ENCODE measurements at places on chromosomes 13 and 19.

DNA sequence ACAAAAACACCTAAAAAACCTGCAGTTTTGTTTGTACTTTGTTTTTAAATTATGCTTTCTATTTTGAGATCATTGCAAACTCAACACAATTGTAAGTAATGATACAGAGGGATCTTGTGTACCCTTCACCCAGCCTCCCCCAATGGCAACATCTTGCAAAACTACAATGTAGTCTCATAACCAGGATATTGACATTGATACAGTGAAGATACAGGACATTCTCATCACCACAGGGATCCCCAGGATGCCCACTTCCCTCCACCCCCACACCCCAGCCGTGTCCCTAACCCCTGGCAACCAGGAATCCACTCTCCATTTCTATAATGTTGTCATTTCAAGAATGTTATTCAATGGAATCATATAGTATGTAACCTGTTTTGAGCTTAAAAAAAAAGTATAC lies 10.3 kb upstream of the C5AR2 start:
- DNase-seq, result no peak

DNA sequence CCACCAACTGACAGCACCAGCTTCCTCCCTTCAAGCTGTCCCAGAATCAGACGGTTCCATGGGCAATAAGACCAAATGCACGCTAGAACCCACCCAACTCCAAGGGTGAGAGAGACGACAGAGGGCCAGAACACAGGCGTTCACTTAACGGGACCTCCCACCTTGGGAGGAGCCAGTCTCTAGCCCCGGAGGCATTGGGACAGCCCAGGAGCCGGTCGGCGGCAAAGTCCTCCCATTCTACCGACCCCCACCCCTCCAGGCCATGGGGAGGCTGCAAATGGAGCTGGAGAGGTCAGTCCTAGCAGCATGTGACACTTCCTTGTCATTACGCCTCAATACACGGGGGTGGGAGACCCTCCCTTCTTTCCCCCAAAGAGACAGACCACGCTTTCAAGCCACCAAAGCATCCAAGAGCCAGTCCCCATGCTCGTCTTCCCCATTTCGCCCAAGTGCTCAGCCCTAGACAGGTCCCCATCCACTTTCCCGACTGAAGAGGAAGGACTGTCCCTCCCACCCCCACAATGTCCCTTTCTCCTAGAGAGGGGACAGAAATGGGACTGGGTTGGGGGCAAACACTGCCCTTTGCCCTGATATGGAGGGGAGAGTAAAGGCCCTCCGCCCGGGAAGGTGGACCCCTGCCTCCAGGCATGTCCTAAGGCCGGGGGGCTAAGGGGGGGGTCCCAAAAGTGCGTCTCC lies 964 bp downstream of the KHSRP start:
- no peak for DNase-seq

- no peak for DNase-seq
Measured at GRCh38 chr19:10143681-10144080, 24.0 kb upstream of the EIF3G start.

GRCh38 chr19:3178377-3178972 lies at the start of gene S1PR4:
S1PR4 (plus strand) TSS chr19:3178769; CDS start chr19:3178793, 24 bp downstream.
- no peak for DNase-seq

- DNase-seq, result no peak
Measured at GRCh38 chr19:41548954-41549688, 26.8 kb upstream of the CEACAM21 start.

GRCh38 chr13:77358001-77358400 lies 31.1 kb upstream of the MYCBP2 start:
- no peak for DNase-seq

- no peak for DNase-seq
Measured at GRCh38 chr19:27672309-27673047, 1540.5 kb downstream of the UQCRFS1 start.

DNA sequence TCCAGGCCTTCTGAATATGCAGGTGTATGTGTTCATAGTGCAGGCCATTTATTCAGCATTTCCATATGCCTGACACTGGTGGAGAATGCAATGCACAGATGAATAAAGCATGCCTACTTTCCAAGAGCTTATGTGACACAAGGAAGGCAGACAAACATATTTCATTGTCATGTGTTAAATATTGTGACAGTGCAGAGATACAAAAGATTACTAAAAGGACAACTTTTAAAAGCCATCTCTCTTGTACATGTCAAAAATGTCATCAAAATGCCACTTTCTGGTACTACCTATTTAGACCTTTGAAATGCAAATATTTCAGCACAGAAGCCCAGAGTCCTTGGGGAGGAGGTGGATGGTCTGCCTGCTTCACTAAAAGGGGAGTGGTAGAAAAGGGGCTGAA lies 254.5 kb downstream of the FGF14 start:
- DNase-seq, result no peak

GRCh38 chr13:91185294-91185863 lies 162.1 kb upstream of the MIR17HG start:
- peak; percentile 31 for DNase-seq

DNA sequence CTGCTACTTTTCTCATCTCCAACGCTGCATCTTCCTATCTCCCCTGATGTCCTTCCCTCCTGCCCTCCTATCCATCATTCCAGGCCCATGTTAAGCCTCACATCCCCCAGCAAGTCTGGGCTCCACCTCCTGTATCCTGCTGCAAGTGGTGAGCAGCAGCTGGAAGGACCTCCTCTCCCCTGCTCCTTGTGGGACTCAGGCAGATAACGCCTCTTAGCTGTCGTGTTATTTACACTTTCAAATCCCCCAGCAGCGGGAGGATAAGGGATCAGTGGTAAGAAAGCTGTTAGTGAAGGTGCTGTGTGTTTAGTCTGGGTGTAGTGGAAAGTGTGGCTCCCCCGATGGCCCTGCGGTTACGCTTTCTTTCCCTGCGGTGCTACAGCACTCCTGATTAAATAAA lies 211.9 kb downstream of the ZNF536 start:
- no peak for DNase-seq

- no peak for DNase-seq
Measured at GRCh38 chr13:20401931-20402856, 123.5 kb downstream of the CRYL1 start.

DNA sequence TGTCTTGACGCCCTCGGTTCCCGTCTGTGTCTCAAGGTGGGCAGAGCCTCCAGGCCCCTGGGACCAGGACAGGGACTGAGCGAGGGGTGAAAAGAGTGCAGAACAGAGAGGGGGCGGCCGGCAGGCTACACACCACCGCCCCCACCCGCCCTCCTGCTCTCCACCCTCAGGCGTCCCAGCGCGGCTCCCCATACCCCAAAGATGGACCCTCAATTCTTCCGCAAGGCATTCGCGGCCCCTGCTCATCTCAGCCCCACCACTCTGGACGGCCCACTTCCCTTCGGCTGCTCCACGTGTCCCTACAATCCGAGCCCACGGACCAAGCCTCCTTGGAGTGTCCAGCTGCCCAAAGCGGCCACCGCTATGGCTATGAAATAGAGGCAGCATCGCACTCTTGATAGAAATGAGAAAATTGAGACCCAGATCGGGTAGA lies 1.8 kb downstream of the KLF16 start:
- no peak for DNase-seq

DNA sequence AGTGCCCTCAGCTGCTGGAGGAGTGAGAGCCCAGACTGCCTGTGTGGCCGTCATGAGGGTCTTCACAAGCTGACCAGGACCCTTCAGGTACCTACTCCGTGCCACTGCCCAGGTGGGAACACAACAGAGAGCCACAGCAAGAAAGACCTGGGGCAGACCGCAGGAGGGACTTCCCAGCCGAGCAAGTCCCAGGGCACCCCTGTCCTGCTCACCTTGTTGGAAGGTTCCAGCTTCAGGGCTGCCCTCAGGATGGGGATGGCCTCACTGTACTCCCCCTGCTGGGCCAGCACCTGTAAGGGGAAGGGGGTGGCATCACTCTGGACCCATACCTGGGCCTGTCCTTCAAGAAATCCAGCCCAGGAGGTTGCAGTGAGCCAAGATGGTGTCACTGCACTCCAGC lies 10.3 kb downstream of the FKBP8 start:
- DNase-seq, result no peak

DNA sequence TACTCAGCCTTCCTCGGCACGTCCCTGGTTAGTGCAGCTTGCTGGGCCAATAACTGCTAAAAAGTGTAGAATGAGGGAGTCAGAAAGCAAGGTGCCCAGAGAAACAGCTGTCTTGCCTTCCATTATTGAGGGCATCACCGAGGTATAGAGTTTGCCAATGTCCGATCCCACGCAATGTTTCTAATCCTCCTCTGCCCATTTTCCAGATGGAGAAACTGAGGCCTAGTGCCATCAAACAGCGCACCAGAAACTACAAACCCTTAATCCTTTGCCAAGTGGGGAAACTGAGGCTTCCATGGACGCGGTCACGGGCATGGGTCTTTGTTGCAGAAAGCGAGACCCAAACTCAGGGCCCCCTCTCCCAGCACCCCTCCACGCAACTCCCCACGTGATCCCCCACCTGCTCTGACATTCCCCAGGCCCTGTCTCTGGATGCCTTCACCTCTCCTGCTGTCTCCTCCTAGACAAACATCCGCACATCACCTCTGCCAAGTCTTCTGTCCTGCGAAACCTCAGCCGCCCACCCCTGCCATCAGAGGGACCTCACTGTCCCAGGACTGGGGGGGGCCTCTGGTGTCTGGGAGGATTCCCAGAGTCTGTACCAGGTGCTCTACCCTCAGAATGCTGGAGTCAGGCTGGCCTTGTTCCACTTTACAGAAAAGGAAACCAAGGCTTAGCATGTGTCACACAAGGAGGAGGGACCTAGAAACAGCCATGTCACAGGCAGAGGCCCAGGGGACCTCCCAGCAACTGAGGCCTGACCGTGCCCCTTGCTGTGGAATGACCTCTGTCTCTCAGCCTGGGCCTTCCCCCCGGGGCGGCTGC lies 930 bp upstream of the PDE4C start:
- DNase-seq, result no peak

- DNase-seq, result no peak
Measured at GRCh38 chr19:2641332-2641698, 61.2 kb downstream of the GNG7 start.

- DNase-seq, result no peak
Measured at GRCh38 chr19:2512523-2513431, 36.9 kb downstream of the GADD45B start.

DNA sequence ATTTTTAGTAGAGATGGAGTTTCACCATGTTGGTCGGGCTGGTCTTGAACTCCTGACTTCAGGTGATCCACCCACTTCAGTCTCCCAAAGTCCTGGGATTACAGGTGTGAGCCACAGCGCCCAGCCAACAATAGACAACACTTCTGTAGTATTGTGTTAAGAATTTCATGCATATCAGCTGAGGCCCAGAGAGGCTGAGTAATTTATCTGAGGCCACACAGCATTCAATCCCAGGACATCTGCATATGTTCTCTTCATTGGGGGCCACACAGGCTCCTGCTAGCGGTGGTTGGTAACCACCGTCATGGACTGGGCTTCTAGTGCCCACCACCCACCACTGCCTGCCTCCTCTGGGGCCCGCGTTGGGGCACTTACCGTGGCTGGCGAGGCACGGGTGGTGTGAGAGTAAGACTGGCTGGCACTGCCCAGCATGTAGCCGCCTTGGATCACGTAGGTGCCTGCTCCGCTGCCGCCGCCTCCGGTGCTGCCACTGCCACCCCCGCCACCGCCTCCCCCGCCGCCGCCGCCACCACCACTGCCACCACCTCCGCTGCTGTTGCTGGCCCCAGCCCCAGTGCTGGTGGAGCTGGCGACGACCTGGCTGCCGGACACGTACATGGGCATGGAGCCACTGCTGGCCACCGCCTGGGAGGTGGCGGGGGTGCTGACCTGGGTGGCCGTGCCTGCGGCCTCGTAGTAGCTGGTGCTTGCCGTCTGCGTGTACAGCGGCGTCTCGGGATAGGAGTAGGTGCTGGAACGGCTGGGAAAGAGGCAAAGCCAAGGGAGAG lies 20.3 kb downstream of the DCAF15 start:
- DNase-seq, result no peak

- DNase-seq, result no peak
Measured at GRCh38 chr13:102003848-102004570, 397.8 kb downstream of the FGF14 start.

- DNase-seq, result no peak
Measured at GRCh38 chr13:35675651-35676050, 199.2 kb upstream of the MAB21L1 start.

GRCh38 chr13:81498969-81499368 lies 1158.0 kb upstream of the SPRY2 start:
- DNase-seq, result no peak

DNA sequence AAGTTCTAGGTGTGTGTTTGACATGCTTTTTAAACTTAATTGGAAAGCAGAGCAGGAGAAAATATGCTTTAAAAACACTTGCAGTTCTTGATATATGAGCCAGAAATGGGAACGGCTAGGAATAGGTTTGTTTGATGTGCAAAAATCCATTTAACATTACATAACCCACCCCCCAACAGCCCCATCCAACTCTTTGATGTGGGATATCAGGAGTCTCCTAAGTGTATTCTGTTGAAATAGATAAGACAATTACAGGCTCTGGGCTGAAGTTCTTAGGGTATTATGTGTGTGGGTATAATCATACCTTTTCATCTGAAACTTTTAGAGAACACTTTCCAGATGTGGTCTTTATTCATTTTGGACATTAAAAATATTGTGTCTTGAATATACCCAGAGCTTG lies 240.4 kb upstream of the CSNK1A1L start:
- DNase-seq, result no peak

DNA sequence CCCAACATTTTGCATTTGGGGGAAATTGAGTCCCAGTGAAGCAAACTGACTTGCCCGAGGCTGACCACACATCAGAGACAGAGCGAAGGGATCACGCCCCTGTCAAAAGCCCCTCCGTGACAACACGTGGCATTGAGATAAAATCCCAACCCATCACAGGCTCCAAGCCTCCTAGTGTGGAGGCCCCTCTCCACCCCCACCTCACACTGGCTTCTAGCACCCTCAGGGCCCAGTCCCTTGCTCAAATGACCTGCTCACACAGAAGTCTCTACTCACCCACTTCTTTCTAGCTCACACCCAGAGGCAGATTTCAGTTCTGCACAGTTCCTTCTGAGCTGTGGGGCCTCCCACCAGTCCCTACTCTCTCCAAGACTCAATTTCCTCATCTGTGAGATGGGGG lies 10.3 kb downstream of the HPN start:
- no peak for DNase-seq

DNA sequence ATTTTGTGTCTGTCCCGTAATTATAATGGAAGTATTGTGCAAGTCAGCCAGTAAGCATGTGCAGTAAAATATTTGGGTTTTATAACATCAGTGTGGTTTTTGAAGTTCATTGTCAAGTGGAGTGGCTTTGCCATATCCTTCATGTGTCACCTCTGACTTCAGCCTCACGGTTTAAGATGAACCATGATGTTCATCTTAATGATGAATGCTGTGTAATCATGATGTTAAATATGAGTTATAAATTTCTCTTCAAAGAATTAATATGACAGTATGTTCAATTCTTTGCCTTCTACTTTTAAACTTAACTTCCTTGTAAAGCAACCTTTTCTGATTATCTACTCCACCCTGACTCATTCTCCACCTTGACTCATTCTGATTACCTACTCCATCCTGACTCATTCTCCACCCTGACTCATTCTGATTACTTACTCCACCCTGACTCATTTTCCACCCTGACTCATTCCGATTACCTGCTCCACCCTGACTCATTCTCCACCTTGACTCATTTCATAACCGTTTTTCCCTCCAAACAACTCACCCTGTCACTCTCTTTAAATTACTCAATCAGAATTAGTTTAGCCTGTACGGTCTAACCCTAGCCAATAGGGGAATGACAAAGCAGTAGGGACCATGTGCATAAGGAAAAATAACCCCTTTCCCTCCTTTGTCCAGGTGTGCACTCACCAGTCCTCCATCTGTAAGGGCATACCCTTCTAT lies 50.3 kb upstream of the ANKRD10 start:
- no peak for DNase-seq
